ENCODE measurements at places on chromosomes 2 and 18.

DNA sequence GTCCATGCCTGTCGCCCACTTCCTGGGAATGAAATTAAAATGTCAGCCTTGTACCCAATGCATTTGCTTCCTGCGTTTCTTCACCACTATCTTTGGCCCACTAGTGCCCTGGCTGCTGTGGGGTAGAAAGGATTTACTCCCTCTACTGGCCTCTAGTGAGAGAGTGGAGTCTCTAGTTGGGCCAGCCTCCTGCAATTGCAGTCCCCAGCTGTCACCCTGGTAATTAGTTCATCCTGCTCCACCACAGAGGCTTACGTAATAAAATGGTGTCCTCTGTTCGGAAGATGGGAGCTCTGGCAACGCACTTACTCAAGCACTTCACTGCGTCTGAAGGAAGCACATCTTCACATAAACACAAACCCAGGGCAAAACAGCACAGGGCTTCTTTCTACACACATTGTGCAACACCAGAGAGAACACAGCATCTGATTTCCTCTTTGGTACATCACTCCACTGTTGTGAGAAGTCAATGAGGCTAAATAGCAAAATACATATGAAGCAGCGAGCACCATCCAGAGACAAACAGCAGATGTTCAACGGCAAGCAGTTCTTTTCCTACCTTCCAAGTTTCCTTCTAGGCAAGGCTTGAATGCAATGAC, 274.6 kb downstream of the LRATD1 start:
- no peak for DNase-seq

- no peak for DNase-seq
These were observed 35.3 kb upstream of the ANKRD44 start for GRCh38 chr2:197345846-197346370.

DNA sequence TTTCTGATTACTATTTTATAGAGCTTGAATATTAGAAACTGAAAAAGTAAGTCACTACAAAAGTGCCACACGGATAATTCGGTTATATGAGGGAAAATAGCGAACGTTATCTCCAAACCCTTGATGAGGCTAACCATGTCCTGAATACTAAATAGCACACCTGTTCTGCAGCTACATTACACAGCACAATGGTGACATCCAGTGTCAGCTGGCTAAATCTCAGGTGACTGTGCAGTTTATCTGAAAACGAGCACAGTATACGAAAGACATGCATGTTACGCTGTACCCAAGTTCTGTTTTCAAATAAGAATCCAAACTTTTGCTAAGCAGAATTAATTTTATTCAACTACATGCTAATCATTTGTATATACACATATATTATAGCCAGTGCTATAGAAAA, 9.0 kb downstream of the CCDC68 start:
- DNase-seq, result no peak

DNA sequence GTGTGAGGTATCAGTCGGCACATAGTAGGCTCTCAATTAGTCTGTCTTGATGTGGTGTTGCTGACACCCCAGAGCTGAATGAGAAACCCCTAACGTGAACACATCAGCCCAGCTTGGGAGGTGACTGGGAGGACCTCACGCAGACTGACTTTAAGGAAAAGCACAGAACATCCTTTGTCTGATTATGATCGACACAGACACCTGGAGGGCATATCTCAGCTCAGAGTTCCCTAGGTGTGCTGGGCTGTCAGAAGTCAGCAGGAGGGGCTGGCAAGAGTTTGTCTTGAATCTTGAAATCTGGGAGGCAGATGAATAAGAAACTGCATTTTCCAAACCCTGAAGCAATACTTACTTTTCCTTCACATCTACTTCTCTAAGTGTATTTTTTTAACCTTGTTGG, 16.8 kb upstream of the MYCN start:
- DNase-seq, result no peak

DNA sequence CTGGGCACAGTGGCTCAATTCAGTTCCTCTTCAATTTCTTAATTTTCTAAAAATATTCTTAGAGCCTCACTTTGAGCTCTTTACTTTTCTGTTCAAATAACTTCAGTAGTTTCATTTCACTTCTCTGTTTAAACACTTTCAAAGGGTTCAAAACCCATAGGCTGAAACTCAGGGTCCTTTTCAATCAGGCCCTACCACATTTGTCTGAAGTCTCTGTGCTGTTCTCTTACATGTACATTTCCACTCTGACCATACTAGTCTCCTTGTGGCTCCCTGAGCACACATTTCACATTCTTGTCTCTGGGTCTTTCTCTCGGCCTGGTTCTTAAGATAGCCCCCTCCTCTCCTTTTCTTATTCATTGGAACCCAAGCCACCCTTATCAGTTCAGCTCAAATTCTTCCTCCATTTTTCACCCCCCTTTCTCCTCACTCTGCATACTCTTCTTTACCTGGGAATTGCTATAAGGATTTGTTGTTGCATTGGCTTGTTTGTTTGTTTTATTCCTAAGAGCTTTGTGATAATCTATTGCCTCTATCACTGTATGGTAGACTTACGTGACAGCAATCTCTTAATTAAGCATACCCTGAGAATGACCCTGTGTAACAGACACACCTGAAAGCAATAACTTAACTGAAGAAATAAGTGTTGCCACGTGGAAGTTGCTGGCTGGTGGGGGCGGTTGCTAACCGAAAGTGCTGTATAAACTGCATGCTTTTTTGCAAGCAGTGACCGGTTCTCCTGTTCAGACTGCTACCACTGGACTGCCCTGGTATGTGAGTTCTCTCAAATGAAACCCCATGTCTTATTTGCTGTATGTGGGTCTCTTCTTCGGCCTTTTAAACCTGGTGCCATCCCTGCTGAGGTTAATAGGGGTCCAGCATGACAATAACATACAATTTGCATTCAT, 27.7 kb upstream of the ACADL start:
- no peak for DNase-seq

DNA sequence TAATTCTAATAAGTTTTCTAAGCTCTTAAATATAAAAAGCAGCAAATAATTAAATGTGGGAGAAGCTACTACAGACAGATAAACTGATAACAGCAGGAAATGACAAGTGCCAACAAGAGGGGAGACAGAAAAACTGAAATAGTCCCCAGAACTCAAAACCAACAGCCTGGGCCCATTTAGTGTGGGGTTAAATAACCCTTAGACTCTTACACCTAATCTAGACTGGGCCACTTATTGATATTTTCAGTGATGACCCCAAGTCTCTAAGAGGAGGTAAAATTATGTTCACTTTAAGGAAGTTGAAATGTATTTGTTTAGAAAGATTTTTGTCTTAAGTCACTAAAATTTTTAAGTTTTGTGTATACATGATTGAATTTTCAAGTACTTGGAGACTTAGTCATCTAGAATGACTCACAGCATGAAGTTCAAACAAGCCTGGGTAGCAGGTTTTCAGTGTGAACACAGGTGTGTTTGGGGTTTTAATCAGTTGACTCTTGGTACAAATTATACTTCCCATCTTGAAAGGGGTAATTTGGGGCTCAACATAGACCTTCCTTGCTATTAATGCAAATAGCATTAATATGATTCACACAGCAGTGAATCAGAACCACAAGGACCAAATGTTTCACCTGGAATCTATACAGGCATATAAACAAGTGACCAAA, 54.9 kb upstream of the MYO3B start:
- DNase-seq, result peak; percentile 64

- DNase-seq, result no peak
These were observed 35.7 kb upstream of the NEMP2 start for GRCh38 chr2:190569994-190570755.

DNA sequence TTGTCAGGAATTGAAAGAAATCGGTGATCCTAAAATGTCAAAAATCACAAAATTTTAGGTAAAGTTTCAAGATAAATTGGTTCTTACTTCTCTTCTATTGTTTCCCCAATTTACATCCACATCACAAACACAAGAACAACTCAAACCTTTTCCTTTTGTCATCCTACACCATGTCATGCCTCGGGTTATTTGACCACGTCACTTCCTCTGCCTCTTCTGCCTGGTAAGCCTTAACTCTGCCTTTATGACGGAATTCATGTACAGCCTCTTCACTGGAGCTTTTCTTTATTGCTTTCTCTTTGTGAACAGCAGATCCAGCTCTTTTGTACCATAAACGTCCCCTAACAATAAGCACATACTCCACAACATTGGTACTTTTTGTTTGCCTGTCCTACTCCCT, 258.0 kb downstream of the DPP10 start:
- DNase-seq, result no peak

All from ACHN (cell line).